ENCODE measurements at places on chromosomes 2 and 18.

DNA sequence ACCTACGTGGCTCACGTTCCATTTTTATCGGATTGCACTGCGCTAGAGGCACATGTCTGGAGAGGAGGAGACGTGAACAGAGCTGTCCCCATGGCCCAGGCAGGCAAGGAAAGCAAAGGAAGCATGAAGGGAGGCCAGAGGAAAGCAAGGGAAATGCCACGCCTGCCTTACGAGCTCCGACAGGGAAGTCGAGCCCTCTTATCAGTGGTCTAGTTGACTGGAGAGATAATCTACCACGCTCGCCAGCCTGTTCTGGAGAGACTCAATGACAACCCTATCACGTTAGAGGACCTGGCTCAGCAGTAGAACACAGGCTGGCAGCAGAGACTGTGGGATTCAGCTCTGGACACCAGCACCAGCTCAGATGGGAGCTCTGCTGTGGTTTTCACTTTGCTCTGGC lies 202.6 kb upstream of the ID2 start:
- no peak for DNase-seq

GRCh38 chr2:169260846-169261642 lies 101.3 kb downstream of the LRP2 start:
- DNase-seq, result no peak

GRCh38 chr2:217095511-217096205 lies 235.8 kb upstream of the TNP1 start:
- no peak for DNase-seq

GRCh38 chr2:45851576-45852304 lies 200.3 kb downstream of the PRKCE start:
- no peak for DNase-seq

GRCh38 chr18:69885841-69886531 lies 61.7 kb downstream of the CD226 start:
- no peak for DNase-seq

- no peak for DNase-seq
Measured at GRCh38 chr18:76480913-76481312, 14.1 kb downstream of the ZNF516 start.

DNA sequence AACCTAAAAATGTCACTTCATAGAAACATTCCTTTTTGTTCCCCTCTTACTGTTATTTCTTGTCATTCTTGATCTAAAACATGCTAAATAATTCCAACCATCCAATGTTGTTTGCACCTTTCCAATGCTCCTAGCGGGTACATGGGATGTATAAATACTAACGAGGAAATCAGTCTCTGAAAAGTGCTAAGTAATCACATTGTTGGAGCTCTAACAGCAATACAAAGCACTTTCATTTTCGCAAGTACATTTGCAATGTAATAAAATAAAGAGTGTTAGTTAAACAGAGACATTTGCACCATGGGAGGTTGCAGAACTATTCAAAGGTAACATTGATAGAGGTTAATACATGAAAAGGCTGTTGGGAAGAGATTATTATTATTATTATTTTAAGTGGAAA lies 286.2 kb upstream of the ACVR2A start:
- no peak for DNase-seq

DNA sequence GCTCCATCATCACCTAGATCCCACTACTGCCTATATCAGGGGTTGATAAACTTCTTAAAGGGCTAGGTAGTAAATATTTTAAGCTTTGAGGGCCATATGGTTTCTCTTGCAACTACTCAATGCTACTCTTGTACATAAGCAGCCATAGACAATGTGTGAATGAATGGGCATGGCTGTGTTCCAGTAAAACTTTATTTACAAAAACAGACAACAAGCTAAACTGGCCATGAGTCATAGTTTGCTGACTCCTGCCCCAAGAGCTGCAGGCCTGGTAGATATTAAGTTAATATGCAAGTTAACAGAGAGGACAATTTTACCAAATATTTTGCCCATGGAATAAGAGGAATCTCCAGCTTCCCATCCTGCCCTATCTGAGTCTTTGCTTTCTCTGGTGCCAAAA lies 29.8 kb upstream of the MYO3B start:
- no peak for DNase-seq

DNA sequence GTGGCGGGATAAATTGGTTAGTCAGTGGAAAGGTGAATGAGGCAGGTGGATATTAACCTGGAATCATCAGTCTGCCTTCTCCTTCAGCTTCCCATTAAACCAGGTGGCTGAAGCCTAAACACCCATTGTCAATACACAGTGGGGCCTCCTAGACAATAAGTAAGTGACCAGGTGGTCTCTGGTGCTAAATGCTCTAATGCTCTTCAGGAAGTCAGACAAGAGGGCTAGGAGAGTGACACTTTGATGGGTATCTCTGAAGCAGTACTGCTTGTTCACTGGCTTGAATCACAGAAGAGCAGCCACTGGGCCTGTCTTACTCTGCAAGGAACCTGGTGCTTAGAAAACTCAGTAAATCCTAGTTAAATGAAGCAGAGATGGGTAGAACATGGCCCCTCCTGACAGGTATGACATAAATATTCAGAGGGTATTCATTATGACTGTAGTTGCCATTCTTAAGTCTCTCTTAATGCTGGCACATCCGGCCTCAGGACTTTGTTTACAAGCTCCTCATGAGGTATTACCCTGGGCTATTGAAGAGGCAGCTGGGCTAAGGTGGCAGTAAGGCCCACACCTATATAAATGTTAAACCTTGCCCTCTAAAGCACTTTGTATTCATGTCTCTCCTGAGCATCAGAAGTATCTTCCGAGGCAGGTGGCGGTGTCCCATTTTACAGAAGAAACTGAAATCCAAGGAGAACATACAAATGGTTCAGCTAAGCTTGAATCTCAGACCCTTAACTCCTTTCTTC lies 104.9 kb downstream of the NCK2 start:
- no peak for DNase-seq

- no peak for DNase-seq
Measured at GRCh38 chr2:162072976-162073887, 783 bp downstream of the DPP4 start.
